ENCODE measurements at places on chromosomes 2 and 18. TPM values are rescaled to one million over a fixed set of nuclear protein-coding genes. Genes with fewer than 3 reads are reported as not detected.

CHMP3 gene
- total RNA-seq = 27.3 TPM

CD207 gene
- 0.32 TPM for total RNA-seq

STPG4 gene
- 0.50 TPM for total RNA-seq

TUBA3E gene
- 0.46 TPM for total RNA-seq

BOD1L2 gene
- 0.69 TPM for total RNA-seq

DUSP2 gene
- 1.5 TPM for total RNA-seq

ALKAL2 gene
- 2.6 TPM for total RNA-seq

DNA sequence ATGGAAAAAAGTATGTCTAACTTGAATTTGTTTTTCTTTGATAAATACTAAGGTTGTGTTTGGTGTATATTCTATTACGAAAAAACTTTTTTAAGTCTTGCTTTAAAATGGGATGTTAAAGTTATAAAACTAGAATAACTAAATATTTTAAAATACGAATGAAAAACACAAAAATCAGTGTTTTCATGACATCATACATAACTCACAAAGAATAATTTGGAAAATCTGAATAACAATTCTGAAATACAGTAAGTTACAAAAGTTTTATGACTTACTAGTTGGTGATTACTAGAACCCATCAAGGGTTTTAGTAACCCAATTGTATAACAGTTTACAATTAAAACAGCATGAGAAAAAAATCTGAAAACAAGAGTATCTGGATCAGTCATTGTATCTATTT, 61.2 kb downstream of the PIGN start:
- no peak for ATAC-seq

- no peak for ATAC-seq
These were observed 28.1 kb upstream of the MYCN start for GRCh38 chr2:15912203-15912602.

DNA sequence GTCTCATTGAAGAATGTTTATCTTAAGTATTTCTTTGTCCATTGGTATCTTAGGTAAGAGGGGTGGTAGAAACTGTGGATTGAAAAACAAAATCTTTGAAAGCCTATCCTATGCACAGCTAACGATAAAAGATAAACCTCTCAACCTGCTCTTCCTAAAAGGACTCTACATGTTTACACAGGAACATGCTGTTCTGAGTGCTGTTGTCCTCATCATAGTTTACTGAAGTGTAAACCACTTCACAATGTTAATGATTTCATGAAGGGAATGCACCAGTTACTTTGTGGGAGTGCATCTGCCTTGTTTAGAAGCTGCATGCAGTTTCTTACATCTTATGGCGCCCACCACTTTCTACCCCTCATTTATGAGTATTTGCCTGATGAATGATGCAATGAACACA, 1.2 kb downstream of the ACMSD start:
- no peak for ATAC-seq

DNA sequence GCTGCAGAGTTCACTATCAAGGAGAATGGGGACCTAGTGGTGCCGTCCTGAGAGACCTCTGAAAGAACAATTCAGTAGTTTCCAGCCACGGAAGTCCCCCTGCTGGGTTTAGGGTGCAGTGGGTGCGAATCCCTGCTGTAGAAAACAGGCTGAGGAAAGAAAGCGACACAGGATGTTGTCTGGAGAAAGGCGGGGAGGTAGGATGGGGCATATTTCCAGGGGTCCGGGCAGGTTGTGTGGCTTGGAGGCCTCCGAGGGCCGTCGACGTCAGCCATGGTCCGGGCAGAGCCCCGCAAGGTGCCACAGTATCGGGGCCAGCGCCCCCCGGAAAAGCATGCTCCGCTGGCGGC, 807 bp upstream of the CREB1 start:
- peak; percentile 1 for ATAC-seq

DNA sequence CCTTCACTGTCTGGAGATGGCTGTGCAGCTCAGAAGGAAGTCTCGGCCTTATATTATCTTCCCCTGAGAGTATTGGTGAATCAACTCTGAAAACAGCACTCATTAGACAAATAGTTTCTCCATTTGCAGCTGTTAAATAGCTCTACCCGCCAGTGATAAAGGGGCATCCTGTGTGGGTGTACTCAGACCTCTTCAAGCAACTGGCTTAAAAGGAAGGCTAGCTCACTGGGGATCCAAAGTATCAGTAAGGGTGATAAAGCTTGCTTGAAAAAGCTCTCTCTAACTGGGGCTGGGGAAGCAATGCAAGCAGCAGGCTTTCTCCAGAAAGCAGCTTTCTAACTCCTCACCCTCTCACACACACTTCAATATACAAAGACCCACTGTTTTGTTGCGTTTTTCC, 64.9 kb upstream of the PSMD14 start:
- ATAC-seq = no peak

DNA sequence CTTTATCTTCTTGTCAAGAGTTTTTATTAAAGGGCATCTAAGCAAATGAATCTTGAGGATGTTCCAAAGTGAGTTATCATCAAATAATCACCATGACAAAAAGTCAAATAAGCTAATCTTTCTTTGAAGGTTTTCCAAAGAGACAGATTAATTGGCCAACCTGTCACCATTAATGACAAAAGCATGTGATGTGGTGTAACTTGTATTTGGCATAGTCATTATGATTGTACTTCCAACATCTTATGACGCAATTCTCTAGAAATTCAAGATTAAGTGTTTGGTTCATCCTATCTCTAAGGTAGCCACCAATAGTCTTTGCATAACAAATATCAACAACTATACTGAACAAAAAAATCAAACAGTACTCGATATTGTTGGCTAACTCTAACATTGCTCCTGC, 28.6 kb downstream of the RBMS1 start:
- ATAC-seq = no peak

DNA sequence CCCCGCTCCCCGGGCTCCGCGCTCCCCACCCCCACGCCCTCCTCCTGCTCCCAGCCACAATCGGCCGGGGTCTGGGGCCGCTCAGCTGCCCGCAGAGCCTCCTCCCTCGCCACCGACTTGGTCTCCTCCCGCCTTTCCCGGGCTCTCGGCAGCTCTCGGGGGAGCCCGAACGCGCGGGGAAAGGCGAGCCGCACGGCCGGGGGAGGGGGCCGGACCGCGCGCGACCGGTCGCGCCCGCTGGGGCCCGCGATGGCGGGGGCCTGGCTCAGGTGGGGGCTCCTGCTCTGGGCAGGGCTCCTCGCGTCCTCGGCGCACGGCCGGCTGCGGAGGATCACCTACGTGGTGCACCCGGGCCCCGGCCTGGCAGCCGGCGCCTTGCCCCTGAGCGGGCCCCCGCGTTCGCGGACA, 327 bp downstream of the LTBP1 start:
- peak; percentile 60 for ATAC-seq
